Activated CD4-positive, alpha-beta T cell treated with anti-CD3 and anti-CD28 coated beads, Interleukin-2, amount 50 U/mL, for 4 hours (primary cell): ENCODE measurements at places on chromosomes 3 and 15.

GRCh38 chr3:132804498-132804897, 82.3 kb upstream of the NPHP3 start:
- no peak for DNase-seq

- no peak for DNase-seq
These were observed 48.7 kb upstream of the PPP4R2 start for GRCh38 chr3:72947715-72948490.

GRCh38 chr15:92681141-92681631, 25.6 kb upstream of the FAM174B start:
- DNase-seq = no peak

- DNase-seq = no peak
These were observed 14.3 kb upstream of the MASP1 start for GRCh38 chr3:187305881-187306280.

GRCh38 chr15:91921188-91921842, 67.8 kb downstream of the SLCO3A1 start:
- DNase-seq = no peak
